ENCODE measurements at places on chromosomes 4 and X.

- no peak for DNase-seq
Measured at GRCh38 chr4:173731257-173731656, 201.2 kb upstream of the HAND2 start.

DNA sequence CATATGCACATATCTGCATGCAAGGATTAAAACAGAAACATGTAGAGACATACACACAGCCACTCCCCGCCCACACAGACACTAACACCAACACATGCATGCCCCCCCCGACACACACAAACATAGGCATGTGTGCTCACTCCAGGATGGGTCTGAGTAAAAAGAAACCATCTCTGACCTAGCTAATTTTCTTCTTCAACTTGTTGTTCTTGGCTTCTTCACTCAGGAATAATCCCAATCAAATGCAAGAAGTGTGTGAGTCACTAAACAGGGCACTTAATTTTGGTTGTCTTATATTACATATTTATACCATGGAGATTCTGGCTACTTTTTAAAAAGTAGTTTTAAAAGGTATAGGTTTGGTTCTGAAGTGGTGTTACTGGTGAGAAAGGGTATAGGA lies 28.3 kb downstream of the ENOX2 start:
- no peak for DNase-seq

DNA sequence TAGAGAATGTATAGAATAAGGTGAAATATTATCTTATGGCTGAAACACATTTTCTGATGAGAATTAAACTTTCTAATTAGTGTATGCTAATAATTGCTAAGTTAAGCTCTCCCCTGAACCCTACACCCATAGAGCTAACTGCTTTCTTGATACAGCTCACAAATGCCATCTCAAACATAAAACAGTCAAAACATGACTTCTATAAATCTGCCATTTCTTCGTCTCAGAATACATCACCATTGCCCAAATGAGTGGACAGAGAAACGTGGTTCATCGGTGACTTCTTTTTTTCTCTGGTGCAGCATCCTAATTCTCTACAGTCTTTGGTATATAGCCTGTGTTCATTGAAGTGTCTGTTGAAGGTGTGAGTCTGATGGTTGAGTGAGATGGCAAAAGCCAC lies 554.6 kb downstream of the NLGN4X start:
- no peak for DNase-seq

GRCh38 chr4:39227906-39228305 lies 45.6 kb downstream of the WDR19 start:
- DNase-seq: no peak

GRCh38 chr4:86706923-86707597 lies 112.9 kb downstream of the PTPN13 start:
- no peak for DNase-seq

DNA sequence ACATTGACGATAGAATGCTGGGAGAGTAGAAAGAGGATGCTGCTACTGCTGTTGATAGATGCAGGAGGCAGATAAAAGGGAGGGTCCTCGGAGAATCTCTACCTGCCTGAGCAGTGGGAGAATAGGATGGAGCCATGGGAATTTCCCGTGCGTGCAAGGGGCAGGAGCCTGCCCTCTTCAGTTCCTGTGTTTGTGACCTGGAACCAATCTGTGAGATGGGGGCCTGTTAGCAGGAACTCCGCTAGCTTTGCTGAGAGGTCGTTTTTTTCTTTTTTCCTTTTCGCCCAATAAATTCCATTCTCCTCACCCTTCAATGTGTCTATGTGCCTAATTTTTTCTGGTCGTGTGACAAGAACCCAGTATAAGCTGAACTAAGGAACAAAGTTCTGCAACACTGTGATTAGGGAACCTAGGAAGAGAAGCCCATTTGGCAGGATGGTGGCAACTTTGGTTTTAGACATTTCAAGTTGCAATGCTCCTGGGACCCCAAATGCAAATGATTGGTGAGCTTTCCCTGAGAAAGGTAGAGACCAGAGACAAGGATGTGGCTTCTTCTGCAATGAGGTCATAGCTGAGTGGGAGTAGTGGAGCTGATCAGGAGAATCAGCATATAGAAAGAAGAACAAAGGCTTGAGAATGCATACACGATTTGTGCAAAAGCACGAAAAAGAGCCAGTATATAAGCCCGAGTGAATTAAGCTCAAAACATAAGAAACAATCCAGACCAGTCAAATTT lies 23.9 kb downstream of the SLC39A8 start:
- no peak for DNase-seq

GRCh38 chr4:128450326-128451120 lies 162.9 kb upstream of the PGRMC2 start:
- DNase-seq: no peak

DNA sequence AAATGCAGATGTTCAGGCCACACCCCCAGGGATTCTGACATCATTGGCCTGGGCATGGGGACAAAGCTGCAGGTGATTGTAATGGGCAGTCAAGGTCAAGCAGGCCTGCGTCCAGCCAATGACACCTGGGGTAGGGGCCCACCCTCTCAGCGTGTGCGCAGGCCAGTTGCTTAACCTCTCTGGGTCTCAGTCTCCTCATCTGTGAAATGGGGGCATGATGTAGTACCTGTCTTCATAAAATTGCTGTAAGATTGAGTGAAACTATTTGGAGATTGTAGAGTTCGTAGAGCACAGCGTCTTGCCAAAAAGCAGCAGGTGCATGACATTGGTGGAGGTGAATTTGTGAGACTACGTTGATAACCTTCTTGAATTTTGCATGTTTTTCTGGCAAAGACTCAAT lies 21.2 kb downstream of the RS1 start:
- no peak for DNase-seq

- no peak for DNase-seq
Measured at GRCh38 chr4:39061457-39061856, 575 bp upstream of the KLHL5 start.

DNA sequence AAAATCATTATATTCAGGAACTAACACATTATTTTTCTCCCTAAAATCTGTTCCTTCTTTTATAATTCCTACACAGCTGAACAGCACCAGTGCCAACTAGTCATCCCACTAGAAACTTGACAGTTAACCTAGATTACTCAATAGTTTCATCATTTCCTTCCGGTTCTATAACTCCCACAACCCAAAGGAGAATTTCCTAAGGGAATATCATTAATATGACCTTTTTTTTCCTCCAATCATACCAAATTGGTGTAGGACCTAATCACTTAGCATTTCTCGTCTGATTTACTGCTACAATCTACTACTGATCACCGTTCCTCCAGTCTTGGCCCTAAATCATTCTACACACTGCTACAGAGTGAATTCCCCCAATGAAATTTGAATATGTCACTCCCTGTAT lies 45.9 kb downstream of the WDFY3 start:
- no peak for DNase-seq

DNA sequence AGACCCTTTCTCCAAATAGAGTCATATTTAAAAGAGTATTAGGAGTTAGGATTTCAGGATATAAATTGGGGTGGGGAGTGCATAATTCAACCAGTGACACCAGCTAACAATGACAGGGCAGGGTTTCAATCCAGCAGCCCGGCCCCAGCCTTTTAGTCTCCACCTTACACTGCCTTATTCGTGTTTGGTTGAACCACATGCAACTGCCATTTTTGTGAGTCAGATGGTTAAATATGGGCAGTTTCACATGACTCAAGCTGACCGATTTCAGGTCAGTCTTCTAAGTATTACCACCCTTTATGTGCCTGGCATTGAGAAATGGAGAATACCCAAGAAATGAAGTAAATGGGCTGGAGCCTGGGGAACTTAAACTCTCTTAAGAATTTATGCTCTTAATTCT lies 102.8 kb downstream of the STOX2 start:
- no peak for DNase-seq

DNA sequence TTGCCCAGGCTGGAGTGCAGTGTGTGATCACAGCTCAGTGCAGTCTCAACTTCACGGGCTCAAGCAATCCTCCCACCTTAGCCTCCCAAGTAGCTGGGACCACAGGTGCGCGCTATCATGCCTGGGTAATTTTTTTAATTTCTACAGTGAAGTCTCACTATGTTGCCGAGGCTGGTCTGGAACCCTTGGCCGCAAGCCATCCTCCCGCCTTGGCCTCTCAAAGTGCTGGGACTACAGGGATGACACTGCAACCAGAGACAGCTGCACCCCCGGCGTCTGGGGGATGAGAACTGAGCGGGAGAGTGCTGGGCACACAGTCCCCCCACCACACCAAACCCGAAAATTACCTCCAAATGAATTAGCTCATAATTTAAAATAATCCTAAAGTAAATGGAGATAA lies 33.1 kb upstream of the GTPBP6 start:
- DNase-seq: no peak

DNA sequence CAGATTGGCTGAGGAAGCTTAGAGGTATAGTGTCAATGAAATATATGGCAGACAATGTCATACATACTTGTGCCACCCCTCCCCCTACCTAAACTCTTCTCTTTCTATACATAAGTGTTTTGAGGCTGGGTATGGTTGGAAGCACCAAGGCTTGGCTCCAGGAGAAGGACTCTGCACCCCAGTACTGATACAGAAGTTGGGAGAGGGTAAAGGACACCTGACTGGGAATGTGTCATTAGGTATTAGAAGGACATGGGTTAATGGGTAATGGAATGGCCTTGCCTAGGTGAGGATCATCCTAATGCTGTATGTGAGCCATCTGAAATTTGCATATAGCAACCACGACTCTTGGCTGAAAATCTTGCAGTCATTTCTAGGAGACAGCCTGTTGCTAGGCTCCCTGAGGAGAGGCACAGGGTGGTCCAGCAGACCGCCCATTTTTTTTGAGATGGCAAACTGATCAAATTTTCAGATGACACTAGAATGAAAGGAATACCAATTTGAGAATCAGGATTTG lies 26.8 kb upstream of the AP1S2 start:
- no peak for DNase-seq

- no peak for DNase-seq
Measured at GRCh38 chr4:86416081-86416480, 56.2 kb upstream of the MAPK10 start.

GRCh38 chrX:40152173-40152711 lies 54.5 kb upstream of the BCOR start:
- no peak for DNase-seq

- no peak for DNase-seq
Measured at GRCh38 chr4:175639346-175639745, 172.7 kb downstream of the GPM6A start.

DNA sequence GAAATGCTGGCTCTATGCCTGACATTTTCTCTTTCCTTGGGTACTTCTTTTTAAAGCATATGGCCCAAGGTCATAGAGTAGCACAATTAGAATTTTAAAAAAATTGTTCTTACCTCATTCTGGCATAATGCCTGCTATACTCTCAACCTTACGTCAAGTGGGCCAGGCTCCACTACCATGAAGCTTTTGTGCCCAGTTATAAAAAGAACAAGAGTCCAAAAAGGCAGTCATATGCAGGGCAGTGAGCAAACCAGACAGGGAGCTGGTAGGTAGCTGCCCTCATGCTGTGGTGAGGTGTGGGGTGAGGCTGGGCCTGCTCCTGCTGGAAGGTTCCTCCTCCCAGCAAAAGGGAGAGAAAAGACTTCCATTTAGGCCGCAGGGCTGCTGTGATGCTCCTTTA lies 64.4 kb upstream of the UCP1 start:
- peak; percentile 31 for DNase-seq

DNA sequence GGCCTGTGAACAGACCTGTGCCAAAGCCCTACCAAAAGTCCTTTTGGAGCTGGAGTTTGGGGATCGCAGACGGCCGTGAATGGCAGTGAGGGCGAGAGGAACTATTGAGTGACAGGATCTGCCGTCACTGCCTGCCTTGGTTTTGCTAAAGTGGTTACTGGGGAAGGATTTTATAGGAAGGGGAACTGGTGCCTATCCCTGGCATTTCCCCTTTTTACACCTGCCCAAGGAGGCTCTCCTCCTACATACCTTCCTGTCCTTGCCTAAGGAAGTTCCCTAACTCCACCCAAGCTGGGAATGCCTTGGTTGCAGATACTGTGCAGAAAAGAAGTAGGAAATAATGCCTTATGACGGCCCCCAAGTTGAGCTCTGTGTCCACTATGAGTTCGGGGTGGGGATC lies 14.5 kb downstream of the LONRF3 start:
- no peak for DNase-seq

DNA sequence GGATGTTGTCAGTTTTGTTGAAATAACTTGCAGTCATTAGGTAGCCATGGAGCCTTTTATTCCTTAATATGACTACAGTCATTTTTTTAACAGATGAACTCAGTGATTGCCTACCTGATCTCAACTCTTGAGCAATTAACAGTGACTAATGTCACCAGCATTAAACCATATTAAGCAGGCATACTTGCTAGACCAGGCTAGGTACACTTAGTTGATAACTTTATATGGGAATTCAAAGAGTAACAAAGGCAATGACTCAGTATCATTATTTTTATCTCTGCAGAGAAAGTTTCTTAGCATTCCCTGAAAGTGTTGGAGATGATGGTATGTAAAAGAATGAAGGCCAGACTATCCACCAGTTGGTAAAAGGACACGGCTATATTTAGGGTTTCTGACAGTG lies at the start of gene C4orf54:
C4orf54 (minus strand) TSS at position 31 of the 400 bp plus-strand sequence. CDS start 3,180 bp downstream, outside the sequence.
- no peak for DNase-seq

- DNase-seq: no peak
Measured at GRCh38 chr4:472881-473569, 25.9 kb downstream of the ZNF721 start.

DNA sequence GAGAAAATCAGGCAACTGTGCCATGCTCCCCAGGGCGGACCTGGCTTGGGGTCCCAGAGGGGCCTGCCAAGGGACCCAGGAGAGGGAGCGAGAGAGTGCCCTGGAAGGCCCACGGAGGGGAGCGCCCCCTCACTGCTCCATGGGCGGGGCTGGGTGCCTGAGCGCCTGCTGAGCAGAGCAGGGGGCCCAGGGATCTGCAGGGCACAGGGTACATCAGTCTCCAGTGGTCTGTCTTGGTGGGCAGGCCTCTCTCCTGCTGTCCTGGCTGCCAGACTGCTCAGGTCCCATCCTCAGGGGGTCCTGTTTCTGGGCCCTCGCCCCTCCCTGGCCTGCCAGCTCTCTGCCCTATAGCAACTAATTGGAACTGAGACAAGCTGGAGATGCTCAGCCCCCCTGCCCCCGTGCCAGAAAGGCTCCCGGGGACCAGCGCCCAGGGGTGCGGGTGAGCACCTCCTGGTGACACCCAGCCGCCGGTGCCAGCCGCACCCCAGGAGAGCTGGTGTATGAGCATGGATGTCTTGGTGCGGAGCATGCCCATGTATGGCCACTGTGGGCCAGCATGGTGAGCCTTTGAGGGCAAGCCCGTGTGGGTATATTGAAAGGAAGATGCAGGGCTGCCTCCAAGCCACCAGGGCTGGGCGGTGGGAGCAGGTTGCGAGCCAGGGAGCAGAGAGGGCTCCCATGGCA lies 1.3 kb downstream of the BGN start:
- no peak for DNase-seq

- DNase-seq: peak; percentile 22
Measured at GRCh38 chr4:110085131-110085530, 113.3 kb downstream of the ELOVL6 start.

- DNase-seq: no peak
Measured at GRCh38 chrX:143121477-143121876, 95.7 kb downstream of the SPANXN4 start.

DNA sequence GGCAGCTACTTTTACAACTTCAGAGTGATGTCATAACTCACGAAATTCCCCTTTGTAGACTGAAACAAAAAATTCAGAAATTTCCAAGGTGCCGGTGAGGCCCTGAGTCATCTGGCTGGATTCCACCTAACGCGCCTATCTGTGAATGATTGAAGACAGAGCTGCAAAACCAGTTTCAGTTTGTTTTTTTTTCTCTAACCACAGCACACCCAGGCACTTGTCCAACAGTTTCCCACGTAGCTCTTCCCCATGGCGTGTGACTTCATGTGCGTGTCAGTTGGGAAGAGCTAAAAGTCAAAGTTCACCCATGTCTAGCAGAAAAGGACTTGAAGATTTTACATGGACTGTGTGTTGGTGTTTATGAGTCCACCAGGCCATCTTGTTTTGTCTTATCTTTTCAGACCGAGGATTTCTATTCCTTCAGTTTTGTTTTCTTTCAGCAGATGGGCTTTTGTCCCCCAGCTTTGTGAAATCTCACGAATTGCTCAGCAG lies 16.4 kb downstream of the TCEANC start:
- DNase-seq: peak; percentile 21

All from DMS79 (cell line).